T47D (cell line): ENCODE measurements at places on chromosomes 3 and 15.

DNA sequence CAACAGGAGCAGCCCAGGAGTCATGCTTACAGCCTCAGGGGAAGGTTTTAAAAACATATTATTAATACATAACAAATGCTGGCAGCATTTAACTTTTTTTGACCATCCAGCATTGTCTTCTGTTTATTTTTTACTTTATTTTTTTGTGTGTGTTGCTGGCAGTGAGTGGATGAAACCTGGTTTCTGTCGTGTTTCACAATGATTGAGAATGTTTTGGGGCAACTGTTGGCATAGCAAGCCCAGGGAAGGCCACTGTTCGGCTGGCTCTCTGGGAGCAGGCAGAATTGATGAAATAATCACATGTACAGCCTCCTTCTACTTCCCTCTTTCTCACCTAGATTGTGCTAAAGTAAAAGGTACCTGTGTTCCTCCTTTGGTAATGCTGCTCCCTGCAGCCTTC, 190.2 kb downstream of the NR1D2 start:
- DNase-seq, result no peak

DNA sequence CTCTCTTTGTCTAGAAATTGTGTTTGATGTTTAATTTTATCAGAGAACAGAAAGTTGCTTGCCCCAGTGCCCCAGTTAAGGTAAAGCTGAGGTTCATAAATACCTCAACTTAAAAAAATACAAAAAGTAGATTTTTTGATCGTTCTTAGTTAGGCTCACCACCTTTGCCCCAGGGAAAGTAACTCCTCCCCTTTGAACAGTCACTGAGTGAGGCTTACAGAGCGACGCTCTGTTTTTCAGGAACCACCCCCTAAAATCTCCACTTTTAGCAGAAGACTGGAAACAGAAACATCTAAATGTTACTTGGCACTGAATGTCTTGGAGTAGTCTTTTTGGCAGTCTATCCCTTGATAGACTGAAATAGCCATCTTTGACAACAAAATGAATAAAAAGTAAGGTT, 24.9 kb downstream of the BLM start:
- no peak for DNase-seq

GRCh38 chr15:51736751-51737521, 519 bp downstream of the LYSMD2 start:
- peak; percentile 41 for DNase-seq

DNA sequence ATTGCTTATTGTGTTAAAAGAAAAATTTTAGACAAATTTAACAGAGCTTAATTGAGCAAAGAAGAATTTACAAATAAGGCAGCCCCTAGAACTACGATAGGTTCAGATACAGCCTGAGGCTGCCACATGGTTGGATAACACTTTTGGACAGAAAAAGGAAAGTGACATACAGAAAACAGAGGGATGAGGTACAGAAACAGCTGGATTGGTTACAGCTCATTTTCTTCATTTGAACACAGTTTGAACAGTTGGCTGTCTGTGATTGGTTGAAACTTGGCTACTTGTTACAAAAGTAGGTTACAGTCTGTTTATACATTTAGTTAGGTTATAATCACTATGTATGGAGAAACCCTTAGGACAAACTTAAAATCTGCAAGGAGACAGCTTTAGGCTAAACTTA, 46.0 kb downstream of the STARD9 start:
- DNase-seq, result no peak

DNA sequence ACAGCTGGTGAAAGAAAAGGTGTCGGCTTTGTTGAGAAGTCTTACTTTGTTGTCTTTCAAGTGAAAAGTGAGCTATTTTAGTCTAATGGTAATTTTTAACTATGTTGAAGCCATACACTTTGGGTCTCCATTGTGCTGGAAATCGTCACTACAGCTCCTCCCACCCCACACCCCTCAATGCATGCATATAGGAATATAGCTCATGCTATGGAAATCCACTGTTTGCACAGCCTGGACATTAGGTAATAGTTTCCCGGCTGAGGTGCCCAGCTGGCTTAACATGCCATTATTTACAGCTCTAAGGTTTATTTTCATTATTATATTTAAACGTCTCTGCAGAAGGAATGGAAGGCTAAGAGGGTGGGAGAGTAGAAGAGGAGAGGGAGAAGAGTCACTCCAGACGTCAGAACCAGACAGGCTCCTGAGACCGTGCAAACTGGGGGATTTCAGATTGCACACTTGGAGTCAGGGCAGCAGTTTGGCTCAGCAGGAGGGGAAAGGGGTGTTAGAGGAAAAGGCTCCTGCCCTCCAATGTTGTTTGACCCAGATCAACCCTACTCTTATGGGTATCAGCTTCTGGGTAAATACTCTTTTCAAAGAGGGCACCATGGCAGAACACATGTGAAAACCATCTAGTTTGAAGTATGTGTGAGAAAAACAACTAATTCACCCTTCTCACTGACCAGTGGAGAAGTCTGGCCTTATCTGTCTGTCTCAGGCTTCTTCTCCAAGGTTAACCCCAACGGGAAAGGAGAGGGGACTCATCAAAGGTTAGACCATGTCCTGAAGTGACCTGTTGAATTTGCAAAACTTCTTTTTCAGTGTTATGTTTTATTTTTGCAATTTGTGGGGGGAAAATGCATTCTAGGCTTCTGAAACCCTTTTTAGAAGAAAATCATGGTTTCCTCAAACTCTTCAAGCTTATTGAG, 218.7 kb upstream of the CTDSPL start:
- DNase-seq, result no peak

DNA sequence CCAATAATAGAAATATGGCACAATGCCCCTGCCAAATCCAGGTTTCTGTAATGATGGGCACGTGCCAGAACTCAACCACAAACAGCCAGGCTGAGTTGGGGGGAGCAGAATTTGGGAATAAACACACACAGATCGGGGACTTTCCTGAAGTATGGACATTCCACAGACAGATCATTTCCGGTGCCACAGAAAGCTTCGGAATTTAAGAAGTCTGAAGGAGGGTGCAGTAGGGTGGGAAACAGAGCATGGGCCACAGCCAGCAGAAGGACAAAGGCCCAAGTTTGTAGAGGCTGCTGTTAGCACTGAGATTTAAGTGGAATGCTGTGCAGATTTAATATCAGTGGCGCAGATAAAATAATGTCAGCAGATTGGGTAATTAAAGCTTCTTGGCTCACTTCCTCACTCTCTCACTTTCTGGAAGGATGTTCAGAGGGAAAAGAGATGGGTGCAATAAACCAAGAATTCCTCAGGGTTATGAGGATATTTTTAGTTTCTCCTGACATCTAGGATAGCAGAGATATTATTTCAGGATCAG, 67.4 kb downstream of the MYLK start:
- no peak for DNase-seq

GRCh38 chr3:139601191-139601961, 61.8 kb upstream of the RBP1 start:
- DNase-seq, result peak; percentile 16

GRCh38 chr15:87967951-87968350, 288.6 kb downstream of the NTRK3 start:
- DNase-seq, result no peak
